GM04504 (cell line): ENCODE measurements at places on chromosomes 2 and 18.

DNA sequence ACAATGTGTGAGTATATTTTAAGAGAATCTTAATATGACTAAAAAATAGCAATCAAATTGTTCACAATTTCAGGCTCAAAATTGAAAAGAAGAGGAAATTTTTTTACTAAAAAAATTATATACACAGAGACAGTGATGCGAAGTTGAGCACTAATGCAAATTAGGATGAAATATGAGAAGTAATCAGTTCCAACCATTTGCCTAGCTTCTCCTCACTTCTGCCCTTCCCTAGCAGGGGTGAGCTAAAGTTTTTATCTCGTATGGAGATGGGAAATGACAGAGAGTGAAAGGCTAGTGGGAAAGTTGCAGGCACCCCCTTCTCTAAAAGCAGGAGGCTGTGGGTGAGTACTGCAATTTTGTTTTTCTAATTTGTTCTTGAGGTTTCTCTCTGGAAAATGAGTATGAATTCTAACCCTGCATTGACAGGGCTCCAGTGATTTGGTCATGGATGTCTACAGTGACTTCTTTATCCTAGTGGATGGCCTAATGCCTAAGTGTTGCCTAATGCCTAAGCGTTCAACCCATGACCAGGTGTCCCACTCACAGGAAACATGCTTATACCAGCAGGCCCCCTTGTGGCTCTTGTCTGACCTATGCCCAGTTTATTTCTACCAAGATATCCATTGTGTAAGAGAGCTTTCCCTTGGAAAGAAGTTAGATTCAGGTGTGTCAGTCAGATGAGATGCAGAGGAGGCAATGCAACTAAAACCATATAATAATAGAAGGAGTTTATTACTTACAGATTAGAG is 78.0 kb upstream of the HNMT start:
- DNase-seq = no peak

GRCh38 chr18:63306819-63307550 is 12.6 kb downstream of the BCL2 start:
- no peak for DNase-seq

- no peak for DNase-seq
These were observed 29.9 kb downstream of the SCN7A start for GRCh38 chr2:166464187-166464586.

DNA sequence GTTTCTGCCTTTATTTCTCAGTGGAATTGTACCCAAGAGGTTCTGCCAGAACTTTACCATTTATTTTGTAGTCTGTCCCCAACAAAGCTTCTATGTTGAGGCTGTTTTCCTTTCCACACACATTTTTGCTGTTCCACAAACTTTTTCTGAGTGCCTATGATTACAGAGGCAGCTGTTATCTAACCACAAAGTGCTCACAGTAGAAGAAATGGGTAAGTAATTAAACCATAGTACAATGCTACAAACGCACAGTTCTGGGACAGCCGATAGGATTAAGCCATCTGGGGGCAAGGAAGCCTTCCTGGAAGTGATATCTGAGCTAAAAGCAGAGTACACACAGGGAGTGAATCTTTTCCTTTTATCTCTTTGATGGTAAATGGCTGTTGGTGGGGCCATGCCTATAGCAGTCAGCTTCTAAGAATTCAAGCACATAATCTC is 3.9 kb upstream of the MGAT4A start:
- no peak for DNase-seq

- DNase-seq = peak; percentile 24
These were observed 56.8 kb downstream of the SRD5A2 start for GRCh38 chr2:31523871-31524492.

DNA sequence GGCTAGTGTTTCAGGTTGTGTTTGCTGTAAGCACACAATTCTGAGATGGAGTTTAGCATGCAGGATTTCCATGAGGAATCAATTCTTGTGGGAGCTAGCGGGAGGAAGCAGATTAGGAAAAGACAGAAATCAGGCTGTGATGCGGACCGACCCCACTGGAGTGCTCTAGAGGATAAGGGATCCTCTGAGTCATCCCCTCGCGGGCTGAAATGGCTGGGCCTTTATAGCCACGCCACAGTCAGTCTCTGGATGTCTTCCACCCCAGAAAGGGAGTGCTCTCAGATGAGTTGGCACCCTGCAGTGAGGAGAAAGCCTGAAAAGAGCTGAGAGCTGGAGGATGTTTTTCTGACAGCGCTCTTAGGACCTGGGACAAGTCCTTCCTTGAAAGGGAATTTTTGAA is 102.4 kb downstream of the GALNT3 start:
- peak; percentile 11 for DNase-seq

DNA sequence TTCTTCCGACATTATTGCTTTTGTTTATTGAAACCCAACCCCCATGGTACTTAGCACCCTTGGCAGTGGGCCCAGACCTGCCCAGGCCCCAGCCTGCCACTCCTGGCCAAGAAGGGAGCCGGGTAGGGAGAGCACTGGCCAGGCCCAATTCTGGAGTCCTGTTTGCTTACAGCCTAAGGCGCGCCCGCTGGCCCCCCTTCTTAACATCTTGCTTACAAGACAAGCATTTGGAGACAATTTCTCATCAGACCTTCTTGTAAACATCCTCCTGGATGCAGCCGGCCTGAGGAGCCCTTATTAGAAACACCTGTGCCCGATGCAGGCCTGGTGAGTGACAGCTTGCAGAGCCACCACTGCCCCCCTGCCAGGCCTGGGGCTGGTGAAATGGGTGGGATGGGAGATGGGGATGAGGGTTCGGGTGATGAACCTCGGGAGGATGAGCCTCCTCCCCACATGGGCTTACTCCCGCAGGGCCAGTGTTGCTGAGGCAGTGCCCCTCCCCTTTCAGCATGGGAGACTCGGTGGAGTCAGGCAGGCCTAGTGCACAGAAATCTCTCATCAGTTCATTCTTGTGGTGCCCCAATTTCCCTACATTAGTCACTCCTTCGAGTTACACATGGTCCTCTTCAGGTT is 217.5 kb downstream of the CYP26B1 start:
- peak; percentile 86 for DNase-seq

DNA sequence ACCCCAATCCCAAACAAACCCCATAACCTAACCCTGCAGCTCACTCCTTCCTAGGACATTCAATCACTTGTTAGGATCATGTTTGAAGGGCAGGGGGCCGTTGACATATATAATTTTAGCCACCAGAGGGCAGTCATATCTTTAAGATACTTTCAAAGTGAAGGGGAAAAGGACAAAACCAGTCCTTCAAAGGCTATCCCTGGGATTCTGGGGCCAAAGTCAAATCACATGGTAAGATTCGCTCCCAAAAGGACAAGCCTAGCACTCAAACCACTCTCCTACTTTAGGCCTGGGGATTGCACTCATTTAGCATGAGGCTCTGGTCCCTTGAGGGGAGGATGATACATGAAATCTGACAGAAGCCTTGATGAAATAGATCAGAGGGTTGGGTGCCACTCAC is 44.6 kb downstream of the HAUS1 start:
- DNase-seq = peak; percentile 36

GRCh38 chr2:32712870-32713269 is 85.0 kb downstream of the TTC27 start:
- DNase-seq = no peak

DNA sequence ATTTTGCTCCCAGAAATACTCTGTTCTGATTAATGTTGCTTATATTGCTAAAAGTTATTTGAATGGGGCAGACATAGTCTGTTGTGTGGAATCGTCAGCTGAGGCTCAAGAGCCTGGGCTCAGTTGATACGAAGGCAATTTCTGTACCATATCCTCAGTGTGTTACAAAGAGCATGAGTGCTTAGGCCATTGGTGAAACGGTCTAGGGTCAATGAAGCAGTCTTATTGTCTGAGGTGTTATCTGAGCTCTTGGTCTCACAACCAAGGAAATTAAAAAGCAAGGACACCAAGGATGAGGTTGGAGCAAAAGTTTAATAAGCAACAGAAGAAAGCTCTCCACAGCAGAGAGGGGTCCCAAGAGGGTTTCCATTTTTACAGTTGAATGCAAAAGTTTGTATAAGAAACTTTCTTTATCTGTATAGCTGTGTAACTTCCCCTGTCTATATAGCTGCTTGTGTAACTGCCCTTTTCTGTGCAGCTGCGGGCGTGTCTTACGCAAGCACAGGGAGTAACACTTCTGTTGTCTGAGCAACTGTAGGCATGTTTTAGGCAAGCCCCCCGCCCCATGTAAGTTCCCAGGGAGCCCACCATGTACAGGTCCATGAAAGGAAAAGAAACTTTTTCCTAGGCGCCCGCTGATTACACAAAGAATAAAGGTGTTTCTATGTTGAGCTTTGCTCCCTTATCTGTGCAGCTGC is 40.6 kb upstream of the DSC1 start:
- DNase-seq = no peak

- no peak for DNase-seq
These were observed 369.1 kb downstream of the ZNF521 start for GRCh38 chr18:24982831-24983230.

GRCh38 chr2:152617456-152618192 is 99.6 kb downstream of the PRPF40A start:
- no peak for DNase-seq

GRCh38 chr2:192124571-192124970 is 70.2 kb downstream of the TMEFF2 start:
- DNase-seq = peak; percentile 73

DNA sequence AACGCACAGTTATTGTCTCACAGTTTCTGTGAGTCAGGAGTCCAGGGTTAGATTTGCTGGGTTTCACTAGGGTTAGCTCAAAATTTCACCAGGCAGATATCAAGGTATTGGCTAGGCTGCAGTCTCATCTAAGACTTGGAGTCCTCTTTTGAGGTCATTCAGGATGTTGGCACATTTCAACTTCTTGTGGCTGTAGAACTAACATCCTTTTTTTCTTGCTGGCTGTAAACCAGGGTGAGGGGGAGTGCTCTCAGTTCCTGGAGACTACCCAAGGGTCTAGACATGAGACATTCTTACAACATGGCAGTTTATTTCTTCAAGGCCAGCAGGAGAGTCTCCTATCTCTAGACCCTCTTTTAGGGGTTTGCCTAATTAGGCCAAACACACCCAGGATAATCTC is 12.8 kb upstream of the CAVIN2 start:
- no peak for DNase-seq

DNA sequence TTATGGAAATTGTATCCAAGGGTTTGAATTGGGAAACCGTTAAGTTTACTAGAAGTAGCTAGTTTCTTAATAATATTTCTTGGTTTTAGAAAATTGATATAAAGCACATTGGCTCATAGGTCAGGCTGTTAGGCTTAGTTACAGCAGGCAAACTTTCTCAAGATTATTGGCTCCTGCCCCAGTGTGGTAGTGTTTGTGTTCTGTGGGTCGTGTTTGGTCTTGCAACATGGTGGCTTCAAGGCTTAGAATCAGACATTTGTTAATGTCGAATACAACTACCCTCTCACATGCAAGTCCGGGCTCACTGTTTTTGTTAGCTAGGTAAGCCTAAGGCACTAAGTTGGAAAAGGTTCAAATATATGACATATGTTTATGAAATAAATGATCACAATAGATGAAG is 19.6 kb downstream of the CERS6 start:
- DNase-seq = no peak

DNA sequence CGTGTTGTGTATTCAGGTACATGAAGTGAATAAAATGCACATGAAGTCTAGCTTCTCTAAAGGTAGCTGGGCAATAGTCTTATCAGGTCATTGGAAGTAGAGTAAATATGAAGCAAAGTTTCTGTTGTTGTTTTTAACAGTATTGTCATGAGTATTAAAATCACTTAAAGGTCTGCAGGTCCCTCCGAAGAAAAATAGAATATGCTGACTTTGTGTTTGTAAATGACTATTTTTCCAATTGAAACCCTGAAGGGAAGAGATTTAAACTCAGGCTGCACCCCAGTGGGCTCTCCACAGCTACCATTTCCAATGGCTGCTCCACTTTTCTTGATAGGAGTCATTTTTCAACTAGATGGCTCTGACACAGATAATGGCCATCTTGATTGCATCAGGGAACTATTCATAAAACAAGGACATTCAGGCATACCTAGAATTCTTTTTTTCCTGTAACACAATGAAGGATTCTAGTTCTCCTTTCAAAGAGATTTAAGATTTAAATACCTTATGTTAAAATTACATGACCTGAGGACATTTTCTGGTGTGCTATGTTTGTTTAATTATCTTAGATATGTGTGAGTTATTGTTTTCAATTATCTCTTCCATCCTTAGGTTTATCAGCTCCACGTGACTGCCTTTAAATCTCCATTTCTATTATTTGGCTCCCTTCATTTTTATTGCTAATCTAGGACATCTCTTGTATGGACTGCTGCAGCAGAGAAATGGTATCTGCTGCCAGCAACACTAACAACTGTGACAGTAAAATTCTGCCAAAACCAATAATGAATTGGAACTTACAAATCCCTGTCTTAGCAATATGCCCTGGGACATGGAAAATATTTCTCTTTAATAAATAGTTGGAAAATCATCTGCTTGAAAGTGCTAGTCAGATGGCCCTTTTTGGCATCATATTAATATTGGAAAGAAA is 149.2 kb upstream of the NOSTRIN start:
- DNase-seq = no peak

DNA sequence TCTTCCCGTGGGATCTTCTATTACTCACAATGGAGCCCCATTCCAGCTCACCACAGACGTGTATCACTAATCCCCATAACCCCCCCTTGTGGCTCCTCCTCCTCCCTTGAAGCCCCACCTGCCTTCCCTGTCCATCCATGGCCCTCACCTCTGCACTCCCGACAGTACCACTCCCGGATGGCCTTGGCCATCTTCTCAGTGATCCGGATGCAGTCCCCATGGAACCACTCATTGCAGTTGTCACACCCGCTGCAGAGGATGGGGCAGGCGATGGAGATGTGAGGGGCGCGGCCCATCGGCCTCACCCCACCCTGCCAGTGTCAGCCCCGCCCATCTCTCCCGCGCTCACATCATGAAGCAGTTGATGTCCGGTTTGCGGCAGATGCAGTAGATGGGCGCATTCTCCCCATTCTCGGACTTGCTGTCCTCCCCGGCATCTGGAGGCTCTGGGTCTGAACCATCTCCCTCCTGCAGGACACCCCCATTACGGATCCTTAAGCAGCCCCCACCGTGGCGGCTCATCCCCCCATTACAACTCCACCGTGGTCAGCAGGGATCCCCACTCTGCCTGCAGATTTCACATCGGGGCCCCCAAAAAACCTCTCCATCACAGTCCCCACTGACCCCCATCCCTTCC is 983 bp downstream of the CXXC1 start:
- DNase-seq = no peak

DNA sequence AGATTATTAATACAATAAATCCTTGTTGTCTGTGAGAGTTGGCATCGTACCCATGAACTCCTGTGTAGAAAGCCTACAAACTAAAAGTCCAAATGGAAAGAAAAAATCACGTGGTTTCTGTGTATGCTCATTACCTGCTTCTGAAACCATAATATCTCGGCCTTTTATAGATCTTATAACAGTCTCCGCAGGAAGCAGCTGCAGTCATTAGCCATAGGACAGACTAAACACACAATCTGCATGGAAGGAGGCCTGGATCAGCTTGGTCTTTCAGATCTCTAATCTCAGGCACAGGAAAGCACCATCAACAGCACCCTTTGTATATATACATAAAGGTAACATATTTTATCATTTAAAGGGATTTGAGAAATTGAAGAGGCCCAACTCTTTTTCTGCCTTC is 508.9 kb upstream of the TCF4 start:
- no peak for DNase-seq

GRCh38 chr18:29780816-29781215 is 1261.7 kb downstream of the DSC3 start:
- no peak for DNase-seq
